Stimulated activated CD4-positive, alpha-beta T cell treated with anti-CD3 and anti-CD28 coated beads, Interleukin-4, amount 100 ng/mL, for 1 hour (primary cell): ENCODE measurements at places on chromosomes 6 and 20.

DNA sequence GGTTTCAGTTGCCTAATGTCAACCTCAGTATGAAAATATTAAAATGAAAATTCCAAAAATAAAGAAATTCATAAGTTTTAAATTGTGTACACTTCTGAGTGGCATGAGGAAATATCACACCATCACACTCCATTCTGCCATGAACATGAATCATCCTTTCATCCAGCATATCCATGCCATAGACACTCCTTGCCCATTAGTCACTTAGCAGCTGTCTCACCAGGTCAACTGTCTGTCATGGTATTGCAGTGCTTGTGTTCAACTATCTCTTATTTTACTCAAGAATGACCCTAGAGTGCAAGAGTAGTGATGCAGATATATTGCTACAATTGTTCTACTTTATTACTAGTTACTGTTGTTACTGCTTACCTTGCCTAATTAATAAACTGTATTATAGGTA lies 712.4 kb downstream of the EPHA7 start:
- DNase-seq = no peak

- DNase-seq = no peak
Measured at GRCh38 chr6:33794910-33795623, 6.1 kb upstream of the LEMD2 start.

DNA sequence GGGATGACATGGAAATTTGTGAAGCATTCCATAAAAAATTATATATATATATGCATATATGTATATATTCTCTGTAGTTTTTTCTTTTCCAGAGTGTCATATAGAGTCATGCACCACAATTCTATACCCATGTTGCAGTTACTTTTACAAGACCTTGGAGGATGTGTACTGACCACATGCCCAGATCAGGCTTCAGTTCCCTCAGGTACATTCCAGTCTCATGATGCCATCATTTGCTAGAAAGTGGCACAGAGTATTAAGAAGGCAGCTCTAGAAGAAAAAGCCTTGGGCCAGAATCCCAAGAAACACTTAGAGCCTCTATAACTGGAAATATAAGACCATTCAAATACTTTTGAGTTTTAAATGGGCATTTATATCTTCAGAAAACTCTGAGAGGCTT lies 685.5 kb upstream of the FLRT3 start:
- DNase-seq = no peak

DNA sequence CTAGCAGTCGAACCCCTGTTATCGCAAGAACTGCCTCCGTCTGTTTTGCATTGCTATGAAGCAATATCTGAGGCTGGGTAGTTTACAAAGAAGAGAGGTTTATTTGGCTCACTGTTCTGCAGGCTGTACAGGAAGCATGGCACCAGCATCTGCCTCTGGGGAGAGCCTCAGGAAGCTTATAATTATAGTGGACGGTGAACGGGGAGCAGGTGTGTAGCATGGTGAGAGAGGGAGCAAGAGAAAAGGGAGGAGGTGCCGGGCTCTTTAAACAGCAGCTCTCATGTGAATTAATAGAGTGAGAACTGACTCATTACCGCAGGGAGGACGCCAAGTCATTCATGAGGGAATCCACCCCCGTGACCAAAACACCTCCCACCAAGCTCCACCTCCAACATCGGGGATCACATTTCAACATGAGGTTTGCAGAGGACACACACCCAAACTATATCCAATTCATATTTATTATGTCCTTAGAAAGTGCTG lies 172.6 kb upstream of the KCNG1 start:
- no peak for DNase-seq

DNA sequence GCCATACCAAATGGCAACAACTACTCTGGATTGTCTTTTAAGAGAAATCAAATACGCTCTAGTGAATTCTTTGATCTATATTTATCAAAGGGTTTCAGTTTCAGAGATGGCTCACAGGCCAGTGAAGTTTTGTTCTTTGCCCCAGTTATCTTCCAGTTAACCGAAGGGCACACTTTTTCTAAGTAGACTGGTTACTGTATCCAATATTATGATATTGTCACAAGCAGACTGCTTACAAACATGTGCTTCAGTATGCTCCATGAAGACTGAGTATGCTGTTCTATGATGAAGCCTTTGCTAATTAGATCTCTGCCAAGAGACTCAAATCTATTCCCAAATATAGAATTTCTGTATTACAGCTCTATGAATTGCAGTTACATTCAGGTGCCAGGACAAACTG lies 181.1 kb downstream of the REV3L start:
- DNase-seq = no peak

DNA sequence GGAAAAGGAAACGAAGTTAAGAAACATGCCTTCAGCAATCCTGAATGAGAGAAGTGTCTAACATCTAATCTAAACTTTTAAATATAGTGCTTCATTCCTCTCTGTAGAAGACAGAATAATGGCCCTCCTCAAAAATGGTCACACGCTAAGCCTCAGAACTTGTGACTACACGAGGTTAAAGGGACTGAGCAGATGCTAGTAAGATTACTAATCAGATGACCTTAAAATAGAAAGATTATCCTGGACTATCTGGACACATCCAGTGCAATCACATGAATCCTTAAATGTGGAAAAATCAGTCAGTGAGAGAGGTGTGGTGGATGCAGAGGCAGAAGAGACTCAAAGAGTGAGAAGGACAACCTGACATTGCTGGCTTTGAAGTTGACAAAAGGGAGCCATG lies 126.1 kb downstream of the TBX18 start:
- DNase-seq = no peak

DNA sequence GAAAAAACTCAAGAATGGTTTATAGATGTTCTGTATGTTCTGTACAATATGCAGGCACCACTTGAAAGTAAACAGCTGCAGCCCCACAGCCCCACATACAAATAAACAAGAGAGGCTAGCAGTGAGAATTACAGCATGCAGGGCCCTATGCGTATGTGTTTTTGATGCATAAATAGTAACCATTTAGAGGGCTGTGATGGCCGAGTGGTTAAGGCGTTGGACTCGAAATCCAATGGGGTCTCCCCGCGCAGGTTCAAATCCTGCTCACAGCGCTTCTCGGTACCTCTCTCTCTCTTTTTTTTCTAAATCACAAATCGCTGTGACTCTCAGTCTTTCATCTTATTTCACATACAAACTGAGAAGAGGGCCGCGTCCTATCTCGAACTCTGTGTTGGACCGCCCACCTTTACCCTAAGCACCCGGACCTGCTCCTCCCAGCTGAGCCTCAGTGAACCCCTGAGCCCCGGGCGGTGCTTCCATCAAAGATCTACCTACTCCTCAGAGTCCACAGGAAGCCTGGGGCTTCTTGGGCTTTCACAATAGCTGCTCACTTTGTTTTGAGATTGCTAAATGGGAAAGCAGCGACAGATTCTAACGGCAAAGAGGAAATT lies 37.7 kb upstream of the PRSS16 start:
- no peak for DNase-seq

DNA sequence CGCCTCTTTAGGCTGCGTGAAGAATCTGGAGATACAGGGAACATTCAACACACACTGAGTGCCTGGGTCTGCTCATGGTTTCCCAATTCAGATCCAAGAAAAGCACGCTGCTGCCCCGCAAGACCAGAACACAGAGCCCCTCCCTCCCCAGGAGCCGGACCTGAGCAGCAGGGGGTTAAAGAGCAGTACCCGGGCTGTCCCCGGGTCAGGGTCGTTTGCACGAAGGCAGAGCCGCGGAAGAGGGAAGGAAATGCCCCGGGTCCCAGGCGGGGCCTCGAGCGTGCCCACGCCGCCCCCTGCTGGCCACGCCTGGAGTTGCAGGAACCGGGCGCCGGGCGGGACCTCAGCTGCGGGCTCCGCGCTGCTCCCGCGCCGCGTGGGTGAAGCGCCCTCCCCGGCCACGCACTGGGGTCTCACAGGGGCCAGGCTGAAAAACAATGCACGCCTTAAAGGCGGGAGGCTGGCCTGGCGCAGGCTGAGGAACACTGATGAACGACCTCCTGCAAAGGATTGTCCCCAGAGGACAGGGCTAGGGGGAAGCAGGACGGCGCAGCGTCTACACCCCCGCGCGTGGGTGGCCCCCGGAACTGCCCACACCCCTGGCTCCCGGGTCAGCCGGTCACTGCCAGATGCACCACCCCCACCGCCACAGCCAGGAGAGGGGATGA lies 48.9 kb downstream of the ANKRD60 start:
- peak; percentile 73 for DNase-seq

GRCh38 chr6:12621754-12622153 lies 94.8 kb upstream of the PHACTR1 start:
- no peak for DNase-seq

GRCh38 chr6:6909111-6909510 lies 198.7 kb upstream of the RREB1 start:
- DNase-seq = no peak

GRCh38 chr6:150266963-150267685 lies 101.7 kb upstream of the IYD start:
- no peak for DNase-seq

- DNase-seq = no peak
Measured at GRCh38 chr20:24523661-24524060, 54.2 kb downstream of the SYNDIG1 start.

DNA sequence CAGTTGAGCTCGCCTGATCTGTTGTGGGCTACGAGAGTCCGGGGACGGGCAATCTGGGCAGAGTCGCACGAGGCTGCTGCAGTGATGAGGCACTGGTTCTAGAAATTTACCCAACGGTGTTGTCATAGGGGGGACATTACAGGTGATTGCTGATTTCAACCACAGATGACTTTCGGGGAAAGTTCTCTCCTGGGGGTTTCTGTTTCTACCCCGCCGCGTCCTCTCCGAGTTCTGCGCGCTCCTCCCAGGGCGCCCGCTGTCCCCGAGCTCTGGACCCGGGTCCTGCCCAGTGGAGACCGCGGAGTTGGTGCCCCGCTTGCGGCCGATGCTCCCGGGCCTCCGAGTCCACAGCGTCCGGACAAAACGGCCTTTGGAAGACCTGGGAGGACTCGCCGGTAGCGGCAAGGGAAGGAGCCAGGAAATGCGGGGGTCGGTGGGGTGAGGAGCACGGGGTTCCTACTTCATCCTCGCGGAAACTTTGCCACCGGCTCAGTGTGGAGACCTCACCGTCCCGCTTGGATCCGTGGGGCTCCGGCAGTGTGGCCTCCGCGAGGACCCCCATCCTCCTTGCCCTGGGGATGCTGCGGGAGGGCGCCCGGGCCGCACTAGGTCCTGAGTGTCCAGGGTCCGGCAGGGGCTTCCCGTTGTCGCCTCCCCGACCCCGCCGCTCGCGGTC lies 12.3 kb upstream of the RAET1L start:
- no peak for DNase-seq

- no peak for DNase-seq
Measured at GRCh38 chr20:36992802-36993334, 41.4 kb upstream of the SAMHD1 start.

GRCh38 chr6:63624091-63624490 lies 11.5 kb upstream of the PHF3 start:
- DNase-seq = no peak

GRCh38 chr20:22617160-22617559 lies 32.8 kb upstream of the FOXA2 start:
- DNase-seq = no peak

DNA sequence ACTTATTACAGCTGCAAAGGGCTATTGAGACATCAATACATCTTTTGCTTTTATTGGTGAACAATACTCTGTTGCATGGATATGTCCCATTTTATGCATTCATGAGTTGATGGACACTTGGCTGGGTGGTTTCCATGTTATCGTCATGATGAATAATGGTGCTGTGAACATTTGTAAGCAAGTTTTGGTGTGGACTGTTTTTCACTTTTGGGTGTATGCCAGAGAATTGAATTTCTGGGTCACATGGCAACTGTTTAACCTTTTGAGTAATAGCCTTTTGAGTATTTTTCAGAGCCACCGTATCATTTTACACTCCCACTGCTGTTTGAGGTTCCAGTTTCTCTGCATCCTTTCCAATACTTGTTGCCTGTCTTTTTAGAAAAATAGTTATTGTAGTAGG lies 107.0 kb downstream of the JARID2 start:
- no peak for DNase-seq

- no peak for DNase-seq
Measured at GRCh38 chr6:32092760-32093497, 16.2 kb downstream of the TNXB start.

DNA sequence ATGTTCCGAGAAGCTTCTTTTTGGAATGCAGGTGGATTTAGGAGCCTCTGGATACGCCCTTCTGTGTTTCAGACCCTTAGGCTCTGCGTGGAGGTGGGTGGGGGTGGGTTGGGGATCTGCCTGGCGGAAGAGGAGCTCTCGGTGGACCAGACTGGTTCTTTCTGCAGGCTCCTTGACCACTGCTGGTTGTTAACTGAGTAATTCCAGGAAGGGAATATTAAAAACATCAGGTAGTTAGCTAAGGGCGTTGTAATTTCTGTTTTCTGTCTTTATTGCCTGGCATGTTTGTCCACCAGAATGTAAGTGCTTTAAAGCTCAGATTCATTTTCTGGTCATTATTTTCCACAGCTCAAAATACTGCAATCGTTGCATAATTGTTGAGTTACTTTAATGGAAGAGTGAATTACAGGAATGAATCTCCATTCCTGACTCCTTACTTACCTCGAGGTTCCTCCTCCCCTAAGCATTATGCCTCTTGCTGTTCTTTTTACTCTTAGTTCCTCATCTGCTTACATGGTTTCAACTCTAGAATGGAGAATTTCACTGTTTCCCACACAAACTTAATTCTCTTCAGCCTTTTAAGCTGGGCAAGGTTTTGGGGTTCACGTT lies 5.9 kb downstream of the CDYL start:
- no peak for DNase-seq

DNA sequence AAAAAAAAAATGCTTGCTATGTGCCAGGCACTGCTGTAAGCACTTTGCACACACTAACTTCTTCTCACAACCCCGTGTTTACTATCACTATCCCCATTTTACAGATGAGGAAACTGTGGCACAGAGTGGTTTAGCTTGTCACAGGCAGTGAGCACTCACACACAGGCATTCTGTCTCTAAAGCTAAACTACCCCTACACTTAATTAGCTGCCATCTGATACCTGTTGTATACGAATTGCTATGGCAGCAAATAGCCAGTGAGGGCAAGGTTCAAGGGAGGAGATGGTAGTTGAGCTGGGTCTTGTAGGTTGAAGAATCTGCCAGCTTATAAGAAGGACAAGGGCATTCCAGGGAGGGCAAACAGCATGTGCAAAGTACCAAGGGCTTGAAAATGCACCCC lies 5.2 kb downstream of the TNNC2 start:
- DNase-seq = no peak

GRCh38 chr6:158668707-158669103 lies 18.9 kb downstream of the SYTL3 start:
- DNase-seq = no peak

DNA sequence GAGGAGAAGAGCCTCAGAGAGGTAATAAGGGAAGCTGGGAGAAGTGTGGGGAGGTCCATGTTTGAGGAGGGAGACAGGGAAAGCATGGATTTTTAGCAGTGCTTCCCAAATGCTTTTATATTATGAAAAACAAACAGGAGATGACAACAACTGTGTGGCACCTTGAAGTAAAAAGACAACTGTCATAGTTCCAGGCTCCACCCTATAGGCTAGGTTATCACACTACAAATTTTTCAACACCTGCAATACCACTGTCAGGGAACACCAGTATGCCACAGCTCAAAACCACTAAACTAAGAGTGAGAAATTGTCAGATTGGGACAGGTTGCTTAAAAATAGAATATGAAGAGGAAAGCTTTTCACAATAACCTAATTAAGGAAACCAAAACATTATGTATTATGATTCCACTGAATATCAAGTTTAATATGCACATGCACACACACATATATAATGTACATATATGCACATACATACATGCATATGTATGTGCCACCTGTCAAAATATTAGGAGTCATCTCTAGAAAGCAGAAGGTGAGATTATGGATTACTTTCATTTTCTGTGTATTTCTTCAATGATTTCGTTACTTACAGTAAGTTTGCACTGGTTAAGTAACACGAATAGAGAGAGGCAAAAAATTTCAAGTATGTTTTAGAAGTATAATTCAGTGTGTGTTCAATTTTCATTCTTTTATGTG lies 261.2 kb downstream of the PTPRK start:
- DNase-seq = no peak
